ENCODE measurements at places on chromosomes 4 and X.

- no peak for DNase-seq
Measured at GRCh38 chr4:68831642-68832041, 15.8 kb downstream of the UGT2B10 start.

- no peak for DNase-seq
Measured at GRCh38 chr4:8029689-8030088, 90.0 kb upstream of the AFAP1 start.

GRCh38 chr4:25900310-25900709, 13.7 kb upstream of the SMIM20 start:
- DNase-seq: no peak

- no peak for DNase-seq
Measured at GRCh38 chr4:26632916-26633315, 49.0 kb downstream of the TBC1D19 start.

DNA sequence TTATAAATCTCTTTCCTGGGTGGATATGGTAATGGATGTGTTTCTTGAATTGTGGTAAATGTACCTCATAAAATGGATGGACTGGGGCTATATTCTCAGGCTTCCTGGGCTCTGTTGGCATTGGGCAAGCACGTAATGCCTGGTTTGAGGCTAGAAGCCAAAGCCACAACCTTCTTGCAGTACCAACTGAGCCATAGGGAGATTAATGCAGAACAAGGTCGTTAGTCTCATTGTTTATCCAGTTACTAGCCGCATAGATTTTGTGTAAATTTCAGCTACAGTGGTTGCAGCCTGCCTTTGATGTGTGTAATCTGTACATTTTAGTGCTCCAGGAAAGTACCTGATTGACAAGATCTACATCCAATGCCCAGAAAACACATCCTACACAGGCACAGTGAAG, 7.2 kb upstream of the LEF1 start:
- no peak for DNase-seq

DNA sequence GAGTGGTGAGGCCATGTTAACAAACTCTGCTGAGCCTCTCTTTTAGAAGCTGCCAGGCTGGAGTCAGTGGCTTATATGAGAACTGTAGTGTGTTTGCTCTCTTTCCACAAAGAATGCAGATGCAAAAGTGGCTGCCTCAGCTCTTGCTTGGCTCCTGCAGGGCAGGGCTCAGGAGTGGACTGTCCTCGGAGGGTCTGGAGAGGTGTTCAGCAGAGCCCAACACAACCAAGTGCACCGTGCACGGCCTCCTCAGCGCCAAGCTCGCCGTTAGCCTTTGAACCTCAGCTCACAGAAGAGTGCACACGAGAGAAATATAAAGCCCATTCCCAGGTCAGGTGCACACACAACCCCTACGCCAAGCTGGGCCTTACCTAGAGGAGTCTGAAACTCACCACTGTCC, 82.8 kb downstream of the C4orf51 start:
- no peak for DNase-seq
